ENCODE measurements at places on chromosomes 11 and 22. TPM values are rescaled to one million over a fixed set of nuclear protein-coding genes. Genes with fewer than 3 reads are reported as not detected.

DNA sequence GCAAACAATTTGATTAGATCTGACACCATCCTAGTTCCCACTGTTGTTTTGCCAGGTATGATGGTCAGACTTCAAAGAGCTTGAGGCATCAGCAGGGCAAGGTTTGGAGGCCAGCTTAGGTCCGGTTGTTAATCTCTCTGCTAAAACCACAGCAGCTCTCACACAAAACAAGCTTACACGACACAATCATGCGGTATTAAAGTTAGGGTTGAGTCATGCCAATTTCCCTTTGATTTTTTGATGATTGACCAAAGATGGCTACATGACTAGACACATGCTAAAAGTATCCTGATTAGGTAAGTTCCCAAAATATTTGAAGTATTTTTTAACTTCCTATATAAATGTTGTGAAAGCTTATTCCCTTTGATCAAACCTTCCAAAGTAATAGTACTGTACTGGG, 145.9 kb downstream of the ELP4 start:
- no peak for DNase-seq

DNA sequence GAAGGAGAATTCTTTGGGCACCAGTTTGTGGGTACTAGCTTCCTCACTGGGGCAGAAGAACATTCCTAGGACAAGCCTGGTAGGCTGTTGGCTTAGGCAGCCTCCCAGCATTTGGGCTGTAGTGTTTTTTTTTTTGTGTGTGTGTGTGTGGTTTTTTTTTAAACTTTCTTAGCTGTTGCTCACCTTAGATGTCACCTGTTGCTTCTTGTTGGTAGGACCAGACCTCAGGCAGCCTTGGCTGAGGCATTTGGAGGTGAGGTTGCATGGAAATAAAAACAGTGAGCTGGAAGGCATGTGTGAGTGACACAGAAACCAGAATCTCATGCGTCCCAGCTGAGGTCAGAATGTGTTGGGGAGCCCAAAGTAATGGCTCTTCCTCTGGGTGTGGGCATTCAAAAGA, 21.3 kb downstream of the AMPD3 start:
- no peak for DNase-seq

- DNase-seq = peak; percentile 67
Measured at GRCh38 chr11:64844330-64845128, at the start of gene CDC42BPG. Gene CDC42BPG (minus strand): TSS chr11:64844653. CDS start chr11:64844569, 84 bp downstream.

- DNase-seq = no peak
Measured at GRCh38 chr22:43967069-43967468, 11.8 kb downstream of the SAMM50 start.

DNA sequence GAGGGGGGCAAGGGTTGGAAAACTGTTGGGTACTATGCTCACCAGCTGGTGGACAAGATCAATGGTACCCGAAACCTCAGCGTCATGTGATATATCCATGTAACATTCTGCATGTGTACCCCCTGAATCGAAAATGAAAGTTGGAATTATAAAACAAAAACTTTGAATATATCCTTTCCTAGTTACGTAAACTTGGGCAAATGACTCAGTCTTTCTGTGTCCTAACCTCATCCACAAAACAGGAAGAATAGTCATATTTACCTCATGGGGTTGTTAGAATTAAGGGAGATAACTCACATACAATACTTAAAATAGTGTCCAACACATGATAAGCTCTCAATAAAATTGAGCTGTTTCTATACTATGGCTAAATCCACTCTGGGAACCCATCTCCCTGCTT, 620.1 kb upstream of the KIRREL3 start:
- no peak for DNase-seq

GRCh38 chr11:117815262-117815803, 9.2 kb downstream of the FXYD2 start:
- peak; percentile 64 for DNase-seq

DNA sequence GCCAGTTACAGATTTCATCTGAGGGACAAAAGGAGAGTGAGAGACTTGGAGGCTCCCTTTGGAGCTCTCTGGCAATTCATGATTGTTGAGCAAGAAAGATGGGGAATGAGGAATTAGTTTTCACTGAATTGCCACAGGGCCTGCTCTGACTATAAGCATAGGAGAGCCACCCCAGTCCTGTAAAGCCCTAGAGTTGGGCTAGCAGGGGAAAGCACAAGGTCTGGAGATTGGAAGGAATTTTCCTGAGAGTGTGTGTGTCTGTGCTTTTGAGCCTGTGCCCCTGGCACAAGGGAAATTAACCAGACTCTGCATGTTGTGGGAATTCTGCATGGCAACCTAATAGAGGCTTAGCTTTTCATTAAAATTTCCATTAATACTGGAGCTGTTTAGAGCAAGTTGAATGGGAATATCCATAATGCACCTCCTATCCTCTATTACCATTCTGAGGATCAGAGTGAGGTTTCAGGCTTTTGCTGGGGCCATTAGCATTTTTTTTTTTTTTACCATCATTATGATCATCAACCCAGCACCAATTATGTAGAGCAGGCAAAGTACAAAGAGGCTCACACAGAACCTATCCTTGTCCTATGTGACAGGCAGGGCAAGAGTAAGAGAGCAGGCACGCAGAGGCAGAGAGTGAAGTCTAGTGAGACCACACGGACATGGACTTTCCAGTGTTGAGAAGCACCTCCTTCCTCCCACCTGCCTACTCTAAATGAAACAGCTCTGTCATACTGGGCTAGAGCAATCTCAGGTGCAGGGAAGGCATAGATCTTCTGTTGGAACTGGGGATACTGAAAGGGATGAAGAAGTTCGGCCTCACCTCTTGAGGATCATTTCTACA, 308.5 kb downstream of the ST3GAL4 start:
- DNase-seq = no peak

DNA sequence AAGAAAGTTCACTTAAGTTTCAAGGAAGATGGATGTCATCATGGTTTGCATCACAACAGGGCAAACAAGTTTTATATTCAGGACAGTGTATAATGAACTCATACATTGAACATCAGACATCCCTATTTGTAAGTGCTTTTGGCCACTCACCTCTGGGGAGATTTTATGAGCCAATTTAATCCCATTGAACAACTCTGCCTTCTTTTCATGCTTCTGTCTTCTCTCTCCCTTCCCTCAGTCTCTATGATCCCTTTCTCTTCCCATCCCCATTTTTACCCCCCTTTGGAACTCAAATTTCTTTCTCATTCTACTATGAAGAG, 234.3 kb upstream of the POU2AF2 start:
- no peak for DNase-seq

DNA sequence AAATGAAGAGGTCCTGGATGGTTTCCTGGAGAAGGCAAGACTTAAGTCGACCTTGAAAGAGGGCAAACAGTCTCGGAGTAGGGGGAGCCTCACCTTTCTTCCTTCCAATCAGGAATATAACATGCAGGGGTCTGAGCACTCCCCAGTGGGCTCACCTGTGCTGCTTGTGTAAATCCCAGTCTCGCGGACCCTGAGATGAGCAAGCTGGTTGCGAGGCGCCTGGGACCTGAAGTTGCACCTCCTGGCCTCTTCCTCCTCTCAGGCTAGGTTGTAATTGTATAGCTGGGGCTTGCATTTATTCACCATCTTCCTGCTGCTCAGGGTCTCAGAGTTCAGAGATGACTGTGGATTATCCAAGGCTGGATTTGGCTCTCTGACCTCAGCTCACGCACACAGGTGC, 7.5 kb upstream of the WBP2NL start:
- DNase-seq = no peak

GRCh38 chr22:42132457-42132856, 1.8 kb upstream of the CYP2D6 start:
- DNase-seq = no peak

DNA sequence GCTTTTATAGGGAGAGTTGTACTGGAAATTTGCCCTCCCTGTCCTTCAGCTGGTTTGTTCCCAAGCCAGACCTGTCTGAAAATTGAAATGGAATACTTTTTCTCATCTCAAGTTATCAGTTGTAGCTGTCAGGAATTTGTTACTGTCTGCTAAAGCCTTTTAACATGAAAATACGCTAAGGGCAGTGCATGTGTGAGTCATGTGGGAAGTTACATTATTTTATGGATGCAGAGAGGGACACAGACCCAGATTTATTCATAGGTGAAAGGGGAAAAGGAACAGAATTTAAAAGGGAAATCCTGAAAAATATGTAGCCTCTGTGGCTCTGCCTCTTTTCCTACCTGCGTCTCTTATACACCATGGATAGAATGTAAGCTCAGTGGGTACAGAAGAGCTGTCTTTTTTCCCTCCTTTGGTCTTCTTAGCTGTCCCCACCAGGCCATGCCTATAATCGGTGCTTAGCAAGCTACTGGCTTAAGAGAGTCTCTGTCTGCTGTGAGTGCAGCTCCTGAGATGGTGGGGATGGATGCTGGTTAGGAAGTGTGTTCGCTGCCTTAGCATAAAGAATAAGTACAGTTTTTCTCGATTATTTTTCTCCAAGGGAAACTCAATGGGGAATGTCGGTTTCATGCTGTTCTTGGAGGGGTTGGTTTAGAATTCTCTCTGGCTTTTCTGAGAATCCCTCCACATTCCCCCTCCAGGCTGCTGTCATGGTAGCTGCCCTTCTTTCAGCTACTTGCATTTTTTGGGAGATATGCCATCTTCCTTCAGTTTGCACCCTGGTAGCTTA, 166.8 kb downstream of the TEAD1 start:
- DNase-seq = no peak

GRCh38 chr22:28395920-28396753, 283.5 kb downstream of the TTC28 start:
- DNase-seq = no peak

- no peak for DNase-seq
Measured at GRCh38 chr22:27164781-27165503, 507.6 kb downstream of the MIAT start.

- peak; percentile 74 for DNase-seq
Measured at GRCh38 chr22:45994491-45995404, 17.8 kb upstream of the WNT7B start.

- DNase-seq = no peak
Measured at GRCh38 chr11:35549787-35550186, 24.4 kb upstream of the PAMR1 start.

DNA sequence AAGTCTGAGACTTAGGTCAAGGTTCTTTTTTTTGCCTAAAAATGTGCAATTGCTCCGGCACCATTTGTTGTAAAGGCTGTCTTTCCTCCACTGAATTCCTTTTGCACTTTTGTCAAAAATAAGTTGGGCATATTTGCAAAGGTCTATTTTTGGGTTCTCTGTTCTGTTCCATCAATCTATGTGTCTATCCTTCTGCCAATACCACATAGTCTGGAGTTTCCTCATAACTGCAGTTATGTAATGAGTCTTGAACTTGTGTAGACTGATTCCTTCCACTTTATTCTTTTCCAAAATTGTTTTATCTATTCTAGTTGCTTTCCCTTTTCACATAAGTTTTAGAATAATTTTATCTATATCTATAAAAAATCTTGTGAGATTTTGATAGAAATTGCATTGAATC, 6.7 kb downstream of the KCNJ5 start:
- DNase-seq = no peak

DNA sequence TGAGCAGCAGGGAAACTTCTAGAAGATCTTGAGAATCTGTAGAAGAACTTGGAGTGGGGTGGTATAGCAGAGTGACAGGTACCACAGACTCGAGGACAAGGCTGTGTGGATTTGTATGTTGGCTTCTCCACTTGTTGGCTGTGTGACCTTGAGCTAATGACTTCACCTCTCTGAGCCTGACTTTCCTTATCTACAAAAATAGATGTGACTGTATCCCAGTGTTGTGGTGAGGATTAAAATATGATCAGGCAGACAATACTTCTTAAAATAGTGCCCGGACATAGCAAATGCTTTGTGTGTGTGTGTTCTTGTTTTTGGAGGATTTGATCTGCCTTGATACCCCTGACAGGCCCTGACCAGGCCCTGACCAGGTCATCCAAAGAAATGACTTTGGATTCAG, 40.8 kb downstream of the MYO18B start:
- DNase-seq = no peak

DNA sequence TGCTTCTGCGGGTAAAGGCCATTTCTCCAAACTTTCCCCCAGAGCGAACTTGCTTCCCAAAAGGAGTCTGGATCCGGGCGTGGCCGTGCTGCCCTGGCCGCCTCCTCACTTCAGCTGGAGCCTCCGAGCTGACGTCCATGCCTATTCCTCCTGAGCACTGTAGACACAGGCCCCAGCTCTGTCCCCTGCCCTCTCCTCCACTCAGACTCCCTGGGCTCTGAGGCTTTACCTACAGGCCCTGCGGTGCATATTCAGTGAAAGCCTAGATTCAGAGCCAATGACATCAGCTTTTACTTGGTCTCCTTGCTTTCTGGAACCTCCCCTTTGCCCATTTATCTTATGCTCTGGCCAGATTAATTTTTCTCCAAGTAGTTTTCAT, 9.7 kb downstream of the LRP5 start:
- no peak for DNase-seq

DNA sequence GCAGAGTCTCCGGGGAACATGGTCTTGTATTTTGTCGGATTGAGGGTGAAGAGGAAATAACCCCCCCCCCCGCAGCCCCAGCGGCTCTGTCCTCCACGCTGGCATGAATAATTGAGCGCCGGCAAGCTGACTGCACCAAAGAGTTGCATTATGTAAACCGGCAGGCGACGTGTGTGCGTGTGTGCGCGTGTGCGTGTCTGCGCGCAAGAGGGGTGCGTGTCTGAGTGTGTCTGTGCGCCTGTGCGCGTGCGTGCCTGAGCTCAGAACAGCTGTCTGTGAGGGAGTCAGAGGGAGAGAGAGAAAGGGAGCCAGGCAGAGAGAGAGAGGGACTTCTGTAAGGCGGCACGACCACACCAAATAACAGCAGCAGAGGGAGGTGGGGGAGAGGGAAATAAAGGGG, 94.4 kb downstream of the SCN3B start:
- peak; percentile 12 for DNase-seq

DNA sequence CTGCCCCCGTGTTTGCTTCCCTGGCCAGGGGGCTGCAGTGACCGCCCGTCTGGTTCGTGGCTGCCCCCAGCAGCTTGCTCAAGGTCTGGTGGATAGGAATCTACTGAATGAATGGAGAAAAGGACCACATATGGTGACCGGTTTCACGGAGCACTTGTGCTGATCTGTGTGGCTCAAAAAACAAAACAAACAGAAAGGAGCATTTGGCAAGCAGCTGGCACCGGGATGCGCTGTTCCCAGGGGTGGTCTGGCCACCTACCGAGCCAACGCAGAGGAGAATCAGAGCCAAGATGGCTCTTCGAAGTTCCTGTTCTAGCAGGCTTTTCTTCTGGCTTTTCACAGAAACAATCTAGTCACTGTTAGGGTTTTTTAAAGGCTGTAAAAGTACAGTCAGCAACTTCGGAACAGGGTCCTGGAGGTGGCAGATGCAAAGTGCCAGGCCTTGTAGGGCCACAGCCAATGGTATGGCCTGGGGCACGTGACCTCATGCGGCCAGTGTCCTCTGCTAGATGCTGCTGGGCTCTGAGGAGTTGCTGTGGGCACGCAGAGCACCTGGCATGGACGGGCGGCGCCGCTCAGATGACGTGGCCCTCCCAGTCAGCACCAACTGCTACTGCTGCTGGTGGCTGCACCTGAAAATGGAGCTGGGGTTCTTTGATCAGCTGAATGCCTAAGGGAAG, 27.3 kb upstream of the PACSIN2 start:
- no peak for DNase-seq

GRCh38 chr11:128615612-128616011, 28.3 kb upstream of the ETS1 start:
- no peak for DNase-seq

YAP1 gene
- not detected for polyA plus RNA-seq

CRYAB gene
- not detected for polyA plus RNA-seq

CLDN5 gene
- polyA plus RNA-seq = 3.6 TPM

AMBRA1 gene
- 5.3 TPM for polyA plus RNA-seq

ALKBH8 gene
- 3.4 TPM for polyA plus RNA-seq

SLC5A1 gene
- not detected for polyA plus RNA-seq

MYOD1 gene
- polyA plus RNA-seq = not detected

MAML2 gene
- 0.26 TPM for polyA plus RNA-seq

KDM4F gene
- not detected for polyA plus RNA-seq

PVALB gene
- polyA plus RNA-seq = not detected

KRTAP5-7 gene
- polyA plus RNA-seq = not detected

ZNF280A gene
- not detected for polyA plus RNA-seq

TNNI2 gene
- polyA plus RNA-seq = 2.0 TPM

TMEM86A gene
- polyA plus RNA-seq = 2.1 TPM

E2F8 gene
- polyA plus RNA-seq = not detected

Measured in immature natural killer cell (primary cell).